ENCODE measurements at places on chromosomes 1 and 21.
A peak's percentile ranks its signal among the peaks of the same experiment; 100 is the strongest.

- DNase-seq: no peak
Measured at GRCh38 chr1:47647327-47647845, 209.5 kb downstream of the FOXD2 start.

DNA sequence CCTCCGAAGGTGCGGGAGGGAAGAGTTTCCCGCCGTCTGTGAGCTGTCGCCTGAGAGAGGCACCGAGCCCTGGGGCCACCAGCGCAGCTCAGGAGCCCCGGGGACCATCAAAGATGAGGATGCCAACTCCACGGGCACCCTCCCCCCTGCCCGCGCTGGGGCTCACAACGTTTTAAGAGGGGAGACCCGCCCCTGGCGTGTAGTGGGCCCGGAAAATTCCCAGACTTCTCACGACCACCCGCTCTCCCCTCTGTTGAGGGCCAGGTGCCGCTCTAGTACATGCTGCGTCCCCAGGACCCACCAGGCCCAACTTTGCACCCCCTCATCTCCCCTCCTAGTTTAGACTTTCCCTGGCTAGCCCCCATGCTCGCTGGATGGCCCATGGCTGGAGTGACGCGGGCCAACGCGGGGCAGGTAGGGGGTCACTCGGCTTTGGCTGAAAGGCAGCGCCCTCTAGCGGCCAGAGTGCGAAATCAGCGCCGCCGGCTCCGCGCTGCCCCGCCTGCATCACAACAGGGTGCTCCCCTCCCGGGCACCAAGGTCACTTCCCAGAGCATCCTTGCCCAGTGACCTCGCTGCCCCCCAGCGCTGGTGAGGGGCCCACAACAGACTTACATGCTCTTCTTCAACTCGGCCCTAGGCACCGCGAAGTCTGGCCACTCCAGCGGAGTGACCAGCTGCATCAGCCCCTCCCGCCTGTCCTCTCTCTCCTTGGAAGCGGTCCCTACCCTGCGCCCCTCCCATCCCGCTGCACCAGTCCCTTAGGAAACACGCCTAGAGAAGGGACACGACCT is 1.8 kb downstream of the CD160 start:
- DNase-seq: peak; percentile 38

GRCh38 chr1:156865258-156865657 is 4.6 kb downstream of the NTRK1 start:
- no peak for DNase-seq

DNA sequence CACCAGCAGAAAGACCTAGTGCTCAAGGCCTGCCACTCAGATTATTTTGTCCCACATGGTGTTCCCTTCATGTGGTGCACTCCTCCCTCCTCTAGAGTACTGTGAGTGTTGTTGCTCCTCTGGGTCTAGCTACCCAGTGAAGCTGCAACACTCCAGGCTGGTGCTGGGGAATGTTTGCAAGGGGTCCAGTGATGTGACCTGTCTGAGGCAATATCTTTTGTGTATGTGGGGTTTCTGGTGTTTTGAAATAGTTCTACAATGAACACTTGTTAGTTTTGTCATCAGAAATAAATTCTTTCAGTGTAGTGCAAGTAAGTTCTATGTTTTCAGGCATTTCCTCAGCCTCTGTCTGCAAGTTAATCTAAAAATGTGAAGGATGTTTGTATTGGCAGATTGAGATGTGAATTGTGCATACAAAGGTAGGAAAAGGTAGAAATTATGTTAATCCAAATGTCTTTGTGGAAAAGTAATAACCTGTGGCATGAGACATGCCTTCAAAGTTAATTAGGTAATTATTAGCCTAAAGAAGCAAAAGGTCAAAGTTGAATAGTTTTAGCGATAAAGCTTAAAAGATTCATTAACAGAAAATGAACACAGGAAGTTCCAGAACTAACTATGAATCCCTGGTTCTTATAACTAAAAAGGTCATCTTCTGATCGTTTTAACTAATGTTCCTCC is 616.8 kb downstream of the LTN1 start:
- DNase-seq: no peak
